ENCODE measurements at places on chromosomes 13 and 19.

DNA sequence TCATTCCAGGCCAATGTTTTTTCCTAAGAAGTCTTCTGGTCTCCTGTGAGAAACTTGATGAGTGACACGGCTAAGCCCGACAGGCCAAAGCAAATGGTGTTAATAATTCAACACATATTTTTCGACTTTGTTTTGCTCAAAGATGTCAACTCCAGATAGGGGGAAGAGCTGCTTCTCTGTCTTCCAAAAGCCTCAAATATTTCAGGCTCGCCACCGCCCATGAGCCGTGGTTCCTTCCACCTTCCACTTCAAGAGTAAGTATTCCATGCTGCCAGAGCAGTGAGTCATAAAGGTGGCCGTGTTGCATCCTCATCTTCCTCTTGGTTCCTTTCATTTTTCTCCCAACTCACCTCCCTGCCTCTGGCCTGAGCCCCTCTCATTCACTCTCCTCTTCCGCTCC lies 272.6 kb downstream of the EFNB2 start:
- no peak for DNase-seq

DNA sequence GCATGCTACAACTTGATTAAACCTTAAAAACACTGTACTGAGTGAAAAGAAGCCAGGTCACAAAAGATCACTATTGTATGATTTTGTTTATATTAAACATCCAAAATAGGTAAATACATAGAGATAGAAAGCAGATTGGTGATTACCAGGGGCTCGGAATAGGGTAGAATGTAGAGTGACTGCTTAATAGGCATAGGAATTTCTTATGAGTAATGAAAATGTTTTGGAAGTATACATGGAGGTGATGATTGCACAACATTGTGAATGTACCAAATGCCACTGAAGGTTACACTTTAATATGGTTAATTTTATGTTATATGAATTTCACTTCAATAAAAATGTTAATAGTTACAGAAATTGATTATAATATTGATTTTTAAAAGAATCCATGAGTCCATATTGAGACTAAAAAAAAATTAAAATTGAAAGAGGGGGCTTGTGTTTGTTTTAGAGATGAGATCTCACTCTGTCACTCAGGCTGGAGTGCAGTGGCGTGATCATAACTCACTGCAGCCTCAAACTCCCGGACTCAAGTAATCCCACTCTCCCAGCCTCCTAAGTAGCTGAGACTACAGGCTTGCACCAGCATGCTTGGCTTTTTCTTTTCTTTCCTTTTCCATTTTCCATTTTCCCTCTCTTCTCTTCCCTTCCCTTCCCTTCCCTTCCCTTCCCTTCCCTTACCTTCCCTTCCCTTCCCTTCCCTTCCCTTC lies 85.1 kb downstream of the FNDC3A start:
- DNase-seq, result no peak

DNA sequence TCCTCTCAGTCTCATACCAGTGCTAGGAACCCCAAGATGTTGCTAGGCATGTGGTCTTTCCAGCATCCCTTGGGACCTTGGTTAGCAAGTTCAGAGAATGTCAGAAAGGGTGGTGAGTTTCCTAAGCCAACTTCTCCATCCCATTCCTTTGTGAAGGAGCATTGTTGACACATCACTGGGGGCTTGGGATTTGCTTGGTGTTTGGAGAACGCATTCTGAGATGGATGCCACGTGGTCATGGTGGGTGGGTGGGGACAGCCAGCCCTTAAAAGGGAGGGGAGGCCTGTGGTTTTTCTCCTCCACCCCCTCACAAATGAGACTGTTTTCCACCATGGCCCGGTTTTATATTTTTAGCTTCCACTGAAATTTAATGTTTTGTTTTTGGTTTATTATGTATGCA lies 83.3 kb upstream of the ZNF536 start:
- DNase-seq, result no peak

DNA sequence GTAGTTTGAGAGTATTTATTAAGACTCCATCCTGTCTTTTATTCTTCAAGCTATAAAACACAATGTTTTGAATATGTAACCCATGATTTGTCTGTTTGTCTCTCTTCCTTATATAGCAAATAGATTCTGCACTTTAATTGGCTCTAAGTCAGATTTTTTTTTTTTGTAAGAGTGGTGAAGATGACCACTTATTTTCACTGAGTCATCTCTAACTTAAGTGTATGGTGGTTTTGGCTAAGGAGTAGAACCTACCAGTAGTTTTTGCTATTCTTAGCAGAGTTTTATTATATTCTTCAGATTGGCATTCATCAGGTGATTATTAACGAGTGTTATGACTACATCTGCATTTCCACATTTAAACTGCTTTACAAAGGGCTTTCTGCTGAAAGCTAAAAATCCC lies 194.7 kb downstream of the LMO7 start:
- DNase-seq, result no peak

GRCh38 chr19:2721570-2722540 lies 683 bp upstream of the DIRAS1 start:
- DNase-seq, result no peak

GRCh38 chr13:40464337-40465014 lies 202.0 kb downstream of the FOXO1 start:
- DNase-seq, result no peak

GRCh38 chr19:4676955-4677731 lies 7.0 kb upstream of the MYDGF start:
- no peak for DNase-seq

DNA sequence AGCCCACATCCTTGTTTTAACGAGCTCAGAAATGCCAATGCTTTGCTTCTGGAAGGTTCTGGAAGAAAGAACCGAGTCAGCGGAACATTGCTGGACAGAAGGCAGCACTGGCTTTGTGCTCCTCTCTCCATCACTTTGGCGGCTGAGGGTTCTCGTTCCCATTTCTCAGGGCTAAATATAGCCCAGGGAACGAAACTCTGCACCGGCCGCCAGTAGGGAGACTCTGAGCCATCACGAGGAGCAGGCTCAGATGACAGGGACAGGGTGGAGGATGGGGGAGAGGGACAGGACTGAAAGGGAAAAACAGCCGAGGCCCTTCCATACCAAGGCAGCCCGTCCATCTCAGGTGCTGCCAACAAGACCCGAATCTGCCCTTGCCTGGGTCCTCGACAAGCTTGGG lies 166.4 kb downstream of the CACNA1A start:
- DNase-seq, result no peak

GRCh38 chr19:42290523-42291434 lies 11.2 kb upstream of the PRR19 start:
- DNase-seq, result peak; percentile 32

GRCh38 chr13:89029062-89029461 lies 1357.9 kb downstream of the SLITRK5 start:
- DNase-seq, result no peak

- DNase-seq, result no peak
These were observed 8.0 kb downstream of the TFDP1 start for GRCh38 chr13:113592571-113592970.

GRCh38 chr19:35715981-35716800 lies 1.6 kb upstream of the KMT2B start:
- DNase-seq, result no peak

- DNase-seq, result no peak
These were observed 300.5 kb downstream of the PCDH17 start for GRCh38 chr13:57932061-57932460.

DNA sequence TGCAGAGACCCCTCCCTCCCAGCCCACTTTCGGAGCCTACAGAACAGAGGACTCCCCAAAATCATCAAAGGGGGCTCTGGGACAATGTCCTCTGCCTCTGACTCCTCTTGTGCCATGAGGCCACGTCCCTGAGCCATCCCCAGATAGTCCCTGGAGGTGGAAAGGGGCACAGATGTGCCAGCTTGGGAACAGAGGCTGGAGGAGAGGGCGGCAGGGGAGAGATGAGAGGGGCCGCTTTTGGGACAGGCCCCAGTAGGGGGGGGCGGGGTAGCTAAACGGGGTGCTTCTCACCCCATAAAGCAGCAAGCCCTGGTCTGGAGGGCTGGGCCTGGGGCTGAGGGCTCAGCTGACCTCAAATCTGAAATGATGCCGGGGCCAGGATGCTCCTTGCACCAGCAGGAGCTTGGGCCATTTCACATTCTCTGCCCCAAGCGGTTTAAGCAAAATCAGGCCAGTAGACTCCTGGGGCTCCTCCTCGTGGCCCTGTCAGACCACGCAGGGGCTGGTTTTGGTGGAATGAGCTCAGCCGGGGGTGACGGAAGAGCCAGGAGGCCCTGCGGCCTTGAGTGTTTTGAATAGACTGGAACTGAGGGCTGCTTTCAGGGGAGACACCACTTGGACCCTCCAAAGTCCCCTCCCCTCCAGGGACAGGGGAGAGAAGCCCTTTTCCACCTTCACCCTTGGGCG lies 27.1 kb downstream of the ONECUT3 start:
- no peak for DNase-seq

DNA sequence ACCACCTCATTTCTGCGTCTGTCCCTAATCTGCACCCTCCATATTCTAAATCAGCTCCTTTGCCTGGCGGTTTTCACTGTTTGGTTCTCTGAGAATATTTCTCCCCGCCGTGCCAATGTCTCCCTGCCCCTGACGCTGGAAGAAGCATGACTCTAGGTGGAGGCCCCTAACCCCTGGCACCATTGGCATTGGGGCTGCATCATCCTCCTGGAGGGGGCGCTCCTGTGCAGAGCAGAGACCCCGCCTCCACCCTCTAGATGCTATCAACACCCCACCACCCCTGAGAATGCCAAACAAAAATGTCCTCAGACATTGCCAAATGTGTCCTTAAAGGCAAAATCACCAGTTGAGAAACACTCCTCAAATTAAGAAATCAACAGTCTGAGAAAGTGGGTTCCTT lies 6.5 kb downstream of the ZSCAN5B start:
- no peak for DNase-seq

DNA sequence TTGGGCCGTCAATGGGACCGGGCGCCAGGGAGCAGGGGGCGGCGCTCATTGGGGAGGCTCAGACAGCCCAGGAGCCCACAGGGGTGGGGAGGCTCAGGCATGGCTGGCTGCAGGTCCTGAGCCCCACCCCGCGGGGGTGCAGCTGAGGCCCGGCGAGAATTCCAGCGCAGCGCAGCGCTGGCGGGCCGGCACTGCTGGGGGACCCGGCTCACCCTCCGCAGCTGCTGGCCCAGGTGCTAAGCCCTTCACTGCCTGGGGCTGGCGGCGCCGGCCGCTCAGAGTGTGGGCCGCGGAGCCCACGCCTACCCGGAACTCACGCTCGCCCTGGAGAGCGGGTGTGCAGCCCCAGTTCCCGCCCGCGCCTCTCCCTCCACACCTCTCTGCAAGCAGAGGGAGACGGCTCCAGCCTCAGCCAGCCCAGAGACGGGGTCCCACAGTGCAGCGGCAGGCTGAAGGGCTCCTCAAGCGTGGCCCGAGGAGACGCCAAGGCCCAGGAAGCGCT lies 1227.4 kb downstream of the PCDH17 start:
- DNase-seq, result no peak

DNA sequence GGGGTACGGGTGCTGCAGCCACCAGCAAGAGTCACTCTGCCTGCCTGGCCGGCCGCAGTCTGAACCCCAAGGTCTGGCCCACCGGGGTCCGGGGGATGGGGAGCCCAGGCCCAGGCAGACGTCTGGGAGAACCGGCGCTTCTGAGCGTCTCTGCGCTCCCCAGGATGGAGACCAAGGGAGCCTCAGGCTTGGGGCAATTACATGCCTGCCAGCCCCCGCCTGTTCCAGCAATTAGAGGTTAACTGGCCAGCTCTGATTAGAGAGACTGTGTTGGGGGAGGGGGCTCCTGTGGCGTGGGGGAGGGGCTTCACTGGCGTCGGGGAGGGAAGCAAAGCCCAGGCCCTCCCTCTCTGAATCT lies 11.9 kb downstream of the MEIS3 start:
- no peak for DNase-seq

DNA sequence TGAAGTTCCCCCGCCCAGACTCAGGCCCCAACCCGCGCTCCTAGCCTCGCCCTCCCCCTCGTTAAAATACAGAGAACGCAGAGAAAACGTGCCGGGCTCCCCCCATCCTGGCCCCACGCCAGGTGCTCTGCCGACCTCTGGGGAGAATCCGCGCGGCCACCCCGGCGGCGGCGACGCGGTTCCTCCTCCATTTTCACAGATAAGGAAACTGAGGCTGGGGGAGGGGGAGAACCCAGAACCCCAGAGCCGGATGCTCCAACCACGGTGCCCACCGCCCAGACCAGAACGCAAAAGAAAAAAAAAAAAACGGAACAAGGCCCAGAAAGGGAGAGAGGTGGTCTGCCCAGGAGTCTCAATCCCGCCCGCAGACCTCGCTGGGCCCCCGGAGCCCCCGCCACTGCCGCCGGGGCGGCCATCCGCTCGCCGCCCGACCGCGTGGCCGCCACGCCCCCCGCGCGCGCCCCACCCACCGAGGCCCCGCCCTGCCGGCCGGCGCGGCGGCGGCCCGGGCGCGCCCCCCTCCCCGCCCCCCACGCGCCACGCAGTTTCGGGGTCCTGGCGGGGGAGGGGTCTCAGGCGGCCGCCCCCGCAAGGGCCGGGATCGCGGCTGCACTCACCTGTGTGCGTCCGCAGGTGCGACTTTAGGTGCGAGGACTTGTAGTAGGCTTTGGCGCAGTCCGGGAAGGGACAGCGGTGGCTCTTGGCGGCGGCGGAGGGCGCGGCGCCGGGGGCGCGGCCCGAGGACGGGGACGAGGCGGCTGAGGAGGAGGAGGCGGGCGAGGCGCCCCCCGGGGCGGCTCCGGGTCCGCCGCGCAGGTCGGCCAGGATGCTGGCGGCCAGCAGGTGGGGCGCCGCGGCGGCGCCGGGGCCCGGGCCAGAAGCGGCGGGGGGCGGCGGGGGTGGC lies 703 bp downstream of the KLF16 start:
- DNase-seq, result peak; percentile 55

All from activated naive CD4-positive, alpha-beta T cell (primary cell).